Activated CD4-positive, alpha-beta T cell treated with anti-CD3 and anti-CD28 coated beads for 36 hours (primary cell): ENCODE measurements at places on chromosomes 2 and 18. TPM values are rescaled to one million over a fixed set of nuclear protein-coding genes. Genes with fewer than 3 reads are reported as not detected.

DNA sequence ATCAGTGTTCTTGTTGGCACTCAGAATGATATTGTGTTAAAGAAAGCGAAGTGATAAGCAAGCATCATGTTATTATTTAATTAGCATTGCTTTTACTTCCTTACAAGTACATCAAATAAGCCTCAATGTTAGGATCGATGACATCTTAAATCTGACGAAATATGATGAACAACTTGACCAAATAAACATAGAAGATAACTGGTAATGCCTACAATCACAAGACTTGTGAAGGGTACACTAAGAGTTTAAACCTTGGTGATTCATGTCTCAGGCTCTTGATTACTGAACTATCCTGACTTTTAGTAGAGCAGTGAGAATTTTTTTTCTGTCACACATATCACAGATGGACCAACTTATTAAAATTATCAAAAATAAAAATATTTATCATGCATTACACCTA is 500.8 kb upstream of the ZEB2 start:
- H3K4me3 ChIP-seq: no peak overlapping the region
- no peaks in the 10 kb centered on the region for H3K36me3 ChIP-seq
- no peak for DNase-seq
- no peaks in the 10 kb centered on the region for H3K27me3 ChIP-seq
- H3K4me1 ChIP-seq: no peaks in the 10 kb centered on the region
- H3K27ac ChIP-seq: no peak overlapping the region

Gene HDAC4
- 30.4 TPM for total RNA-seq

DNA sequence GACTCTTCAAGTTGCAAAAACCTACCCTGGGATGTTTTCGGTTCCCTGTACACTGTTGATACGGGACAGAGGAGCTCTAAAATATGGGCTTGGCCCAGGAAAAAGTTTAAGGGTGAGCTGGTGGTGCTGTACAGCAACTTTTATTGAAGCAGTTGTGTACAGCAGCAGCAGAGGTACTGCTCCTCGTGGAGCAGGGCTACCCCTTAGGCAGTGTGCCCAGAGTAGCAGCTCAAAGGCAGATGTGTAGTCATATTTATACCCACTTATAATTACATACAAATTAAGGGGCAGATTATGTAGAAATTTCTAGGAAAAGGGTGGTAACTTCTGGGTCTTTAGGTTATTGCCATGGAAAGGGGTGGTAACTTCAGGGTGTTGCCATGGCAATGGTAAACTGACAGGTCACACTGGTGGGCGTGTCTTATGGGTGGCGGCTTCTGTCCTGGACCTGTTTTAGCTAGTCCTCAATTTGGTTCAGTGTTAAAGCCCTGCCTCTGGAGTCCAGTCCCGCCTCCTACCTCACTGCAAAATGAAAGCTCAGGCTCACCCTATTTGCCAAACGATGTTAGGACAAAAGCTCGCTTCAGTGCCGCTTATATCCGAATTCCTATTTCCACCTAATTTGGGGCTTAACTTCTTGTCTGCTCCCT is 203.2 kb downstream of the ETAA1 start:
- H3K36me3 ChIP-seq: no peaks in the 10 kb centered on the region
- DNase-seq: no peak
- H3K4me1 ChIP-seq: no peaks in the 10 kb centered on the region
- H3K27me3 ChIP-seq: no peaks in the 10 kb centered on the region
- no peak overlapping the region for H3K27ac ChIP-seq
- H3K4me3 ChIP-seq: no peak overlapping the region

Gene IL18RAP
- 7.4 TPM for total RNA-seq

Gene GATA6
- not detected for total RNA-seq

GRCh38 chr2:195408196-195408595 is 248.8 kb upstream of the SLC39A10 start:
- no peaks in the 10 kb centered on the region for H3K27me3 ChIP-seq
- H3K27ac ChIP-seq: no peak overlapping the region
- no peaks in the 10 kb centered on the region for H3K36me3 ChIP-seq
- DNase-seq: no peak
